Osteoblast (primary cell): ENCODE measurements at places on chromosomes 1 and 21. TPM values are rescaled to one million over a fixed set of nuclear protein-coding genes. Genes with fewer than 3 reads are reported as not detected.

Gene SH2D1B
- total RNA-seq, result not detected in 2 replicates

Gene ILDR2
- total RNA-seq, result under 0.01 and 0.36 TPM in 2 replicates

Gene OLFM3
- total RNA-seq, result not detected in 2 replicates

Gene CD53
- 0.29 and 0.36 TPM in 2 replicates for total RNA-seq

Gene UBE2Q1
- total RNA-seq, result 27.9 and 28.6 TPM in 2 replicates

Gene TRPM2
- total RNA-seq, result under 0.01 and 0.36 TPM in 2 replicates

Gene NMNAT2
- 2.5 and 5.6 TPM in 2 replicates for total RNA-seq

Gene PLCH2
- under 0.01 TPM in 1 of 2 replicates, not detected in the other for total RNA-seq

Gene TRNP1
- 6.5 TPM in 2 replicates for total RNA-seq

Gene EXO5
- total RNA-seq, result 10.0 and 12.3 TPM in 2 replicates

Gene LMX1A
- total RNA-seq, result not detected in 2 replicates

Gene C1orf226
- total RNA-seq, result under 0.01 and 0.29 TPM in 2 replicates

Gene NR5A2
- not detected in 2 replicates for total RNA-seq

Gene ERICH3
- total RNA-seq, result not detected in 2 replicates

Gene CD160
- not detected in 2 replicates for total RNA-seq

Gene SLC44A3
- 2.9 and 7.1 TPM in 2 replicates for total RNA-seq

Gene LCE2C
- not detected in 2 replicates for total RNA-seq

Gene BECN2
- not detected in 2 replicates for total RNA-seq
